ENCODE measurements at places on chromosomes 2 and 18. TPM values are rescaled to one million over a fixed set of nuclear protein-coding genes. Genes with fewer than 3 reads are reported as not detected.

DNA sequence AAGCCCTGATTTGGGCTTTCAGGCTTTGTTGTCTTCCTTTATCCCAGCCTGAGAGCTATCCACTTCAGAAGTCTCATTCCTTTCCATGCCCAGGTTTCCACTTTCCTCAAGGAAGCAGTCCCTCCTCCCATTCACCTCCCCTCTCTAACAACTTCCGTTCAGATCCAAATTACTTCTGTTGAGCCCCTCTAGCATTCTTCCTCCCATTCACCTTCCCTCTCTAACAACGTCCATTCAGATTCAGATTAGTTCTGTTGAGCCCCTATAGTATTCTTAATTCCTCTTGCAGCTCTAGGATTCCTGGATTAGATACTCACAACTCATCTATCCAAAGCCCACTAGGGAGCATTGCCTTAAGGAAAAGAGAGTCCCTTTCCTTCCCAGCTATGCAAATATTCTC lies 216.8 kb downstream of the RAD51AP2 start:
- no peak for DNase-seq
- no peaks in the 10 kb centered on the region for H3K4me1 ChIP-seq
- H3K27me3 ChIP-seq: no peaks in the 10 kb centered on the region
- H3K36me3 ChIP-seq: no peaks in the 10 kb centered on the region
- H3K27ac ChIP-seq: no peak overlapping the region
- H3K4me3 ChIP-seq: no peak overlapping the region

DNA sequence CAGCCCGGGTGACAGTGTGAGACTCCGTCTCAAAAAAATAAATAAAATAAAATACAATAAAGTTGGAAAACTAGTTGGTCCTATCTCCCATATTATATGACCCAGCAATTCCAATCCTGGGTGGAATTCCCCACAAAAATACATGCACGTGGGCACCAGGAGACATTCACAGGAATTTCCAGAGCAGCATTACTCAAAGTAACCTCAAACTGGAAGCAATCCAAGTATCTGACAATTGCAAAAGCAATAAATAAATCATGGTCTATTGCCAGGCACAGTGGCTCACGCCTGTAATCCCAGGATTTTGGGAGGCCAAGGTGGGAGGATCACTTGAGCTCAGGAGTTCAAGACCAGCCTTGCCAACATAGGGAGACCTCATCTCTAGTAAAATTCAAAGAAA lies 101.2 kb upstream of the MAP4K4 start:
- no peaks in the 10 kb centered on the region for H3K4me1 ChIP-seq
- no peak overlapping the region for H3K27ac ChIP-seq
- H3K27me3 ChIP-seq: no peaks in the 10 kb centered on the region

- DNase-seq: no peak
- no peaks in the 10 kb centered on the region for H3K4me1 ChIP-seq
- no peaks in the 10 kb centered on the region for H3K36me3 ChIP-seq
- H3K4me3 ChIP-seq: no peak overlapping the region
- no peak overlapping the region for H3K27ac ChIP-seq
Measured at GRCh38 chr2:143390171-143390570, 261.0 kb downstream of the ARHGAP15 start.

GRCh38 chr2:9249020-9249800 lies 42.6 kb downstream of the ASAP2 start:
- no peaks in the 10 kb centered on the region for H3K36me3 ChIP-seq
- peaks cover 81% of the 10 kb centered on the region for H3K4me1 ChIP-seq

- H3K27me3 ChIP-seq: no peaks in the 10 kb centered on the region
- H3K36me3 ChIP-seq: no peaks in the 10 kb centered on the region
- peaks cover 16% of the 10 kb centered on the region for H3K4me1 ChIP-seq
- peak; percentile 21 for DNase-seq
- H3K4me3 ChIP-seq: no peak overlapping the region
Measured at GRCh38 chr2:170166735-170167134, 11.2 kb upstream of the MYO3B start.

- H3K4me1 ChIP-seq: no peaks in the 10 kb centered on the region
- H3K27ac ChIP-seq: no peak overlapping the region
- H3K4me3 ChIP-seq: no peak overlapping the region
Measured at GRCh38 chr2:158359846-158360245, 96.7 kb downstream of the CCDC148 start.

DNA sequence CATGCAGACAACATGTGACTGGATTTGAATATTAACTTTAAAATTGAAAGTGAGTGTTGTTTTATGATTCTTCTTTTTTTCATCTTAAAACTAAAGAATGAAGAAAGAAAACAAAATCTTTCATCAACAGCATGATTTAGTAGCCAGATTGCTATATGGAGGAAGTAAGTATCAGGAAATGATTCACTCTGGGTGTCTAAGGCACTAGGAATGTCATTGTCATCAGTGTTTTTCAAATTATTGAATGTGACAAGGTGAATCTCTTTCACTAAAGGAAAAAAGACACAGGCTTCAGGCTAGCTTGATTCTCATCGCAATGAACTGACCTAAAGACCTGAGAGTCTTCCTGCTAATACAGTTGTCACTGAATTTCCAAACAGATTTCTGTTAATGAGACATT lies 430.1 kb downstream of the FBXO15 start:
- no peak for DNase-seq
- no peaks in the 10 kb centered on the region for H3K27me3 ChIP-seq
- no peak overlapping the region for H3K27ac ChIP-seq
- H3K4me3 ChIP-seq: no peak overlapping the region

DNA sequence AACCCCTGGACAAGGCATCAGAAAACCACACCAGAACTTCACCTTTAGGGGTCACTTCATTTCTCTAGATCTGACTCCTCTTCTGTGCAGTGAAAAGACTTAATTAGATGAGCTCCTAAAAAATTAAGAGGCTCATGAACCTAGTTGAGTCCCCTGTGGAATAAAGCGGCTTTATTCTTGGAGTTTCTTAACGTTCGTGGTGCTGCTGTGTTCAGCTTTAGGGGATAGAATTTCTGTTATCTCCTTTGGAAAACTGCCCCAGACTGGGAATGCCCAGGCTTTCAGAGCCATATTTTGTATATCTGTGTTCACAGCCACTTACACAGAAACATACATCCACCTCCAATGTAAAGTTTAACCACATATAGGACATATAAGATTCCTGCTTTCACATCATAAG lies 165.8 kb downstream of the ANTXR1 start:
- no peak for DNase-seq
- peaks cover 4% of the 10 kb centered on the region for H3K36me3 ChIP-seq
- no peak overlapping the region for H3K4me3 ChIP-seq
- peaks cover 10% of the 10 kb centered on the region for H3K4me1 ChIP-seq
- H3K27me3 ChIP-seq: no peaks in the 10 kb centered on the region

DNA sequence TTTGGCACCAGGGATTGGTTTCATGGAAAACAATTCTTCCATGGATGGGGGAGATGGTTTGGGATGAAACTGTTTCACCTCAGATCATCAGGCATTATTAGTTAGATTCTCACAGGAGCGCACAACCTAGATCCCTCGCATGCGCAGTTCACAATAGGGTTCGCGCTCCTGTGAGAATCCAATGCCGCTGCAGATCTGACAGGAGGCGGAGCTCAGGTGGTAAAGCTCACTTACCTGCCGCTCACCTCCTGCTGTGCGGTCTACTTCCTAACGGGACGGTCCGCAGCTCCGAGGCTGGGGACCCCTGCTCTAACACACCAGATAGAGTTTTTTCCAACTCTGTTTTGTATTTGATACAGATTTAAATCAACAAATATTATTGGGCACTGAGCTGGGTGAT lies 286.5 kb downstream of the MTX2 start:
- H3K36me3 ChIP-seq: no peaks in the 10 kb centered on the region
- no peaks in the 10 kb centered on the region for H3K4me1 ChIP-seq
- no peaks in the 10 kb centered on the region for H3K27me3 ChIP-seq
- DNase-seq: no peak
- no peak overlapping the region for H3K27ac ChIP-seq

- DNase-seq: no peak
- H3K27me3 ChIP-seq: no peaks in the 10 kb centered on the region
- H3K4me1 ChIP-seq: no peaks in the 10 kb centered on the region
- no peaks in the 10 kb centered on the region for H3K36me3 ChIP-seq
- H3K27ac ChIP-seq: no peak overlapping the region
- no peak overlapping the region for H3K4me3 ChIP-seq
Measured at GRCh38 chr18:56522816-56523215, 115.6 kb downstream of the TXNL1 start.

DNA sequence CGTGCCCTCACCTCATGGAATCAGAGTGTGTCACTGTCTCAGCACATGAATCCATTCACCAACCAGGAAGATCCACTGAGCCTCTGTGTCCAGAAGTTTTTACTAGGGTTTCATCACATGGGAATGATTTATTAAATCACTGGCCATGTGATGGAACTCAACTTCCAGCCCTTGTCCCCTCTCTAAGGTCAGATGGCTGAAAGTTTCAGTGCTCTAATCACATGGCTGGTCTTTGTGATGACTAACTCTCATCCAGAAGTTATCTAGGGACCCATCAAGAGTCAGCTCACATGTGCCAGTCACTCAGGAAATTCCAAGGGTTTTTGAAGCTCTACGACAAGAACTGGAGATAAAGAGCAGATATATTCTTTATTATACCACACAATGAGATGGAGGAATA lies 140.5 kb upstream of the GYPC start:
- H3K36me3 ChIP-seq: no peaks in the 10 kb centered on the region
- DNase-seq: no peak
- no peak overlapping the region for H3K27ac ChIP-seq
- H3K27me3 ChIP-seq: no peaks in the 10 kb centered on the region
- no peak overlapping the region for H3K4me3 ChIP-seq

DNA sequence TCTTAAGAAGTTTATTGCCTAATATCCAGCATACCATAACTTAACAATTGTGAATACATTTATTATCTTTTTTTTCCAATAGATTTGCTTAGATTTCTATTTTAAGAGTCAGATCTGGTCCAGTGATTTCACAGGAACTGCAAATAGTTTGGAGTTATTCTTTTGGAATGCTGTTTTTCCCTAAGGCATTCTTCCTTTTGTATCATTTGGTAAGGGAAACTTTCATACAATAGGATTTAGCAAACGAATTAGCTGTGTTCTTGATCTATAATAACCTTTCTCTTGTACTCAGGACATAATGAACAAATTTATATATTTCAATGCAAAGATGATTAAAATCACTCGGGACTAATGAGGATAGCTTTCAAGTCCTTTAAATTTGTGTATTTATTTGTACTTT lies 201.6 kb downstream of the ERBB4 start:
- H3K4me1 ChIP-seq: peaks cover 8% of the 10 kb centered on the region
- DNase-seq: no peak
- H3K27me3 ChIP-seq: no peaks in the 10 kb centered on the region
- no peaks in the 10 kb centered on the region for H3K36me3 ChIP-seq
- H3K4me3 ChIP-seq: no peak overlapping the region
- peak overlapping the region; percentile 3 for H3K27ac ChIP-seq

DNA sequence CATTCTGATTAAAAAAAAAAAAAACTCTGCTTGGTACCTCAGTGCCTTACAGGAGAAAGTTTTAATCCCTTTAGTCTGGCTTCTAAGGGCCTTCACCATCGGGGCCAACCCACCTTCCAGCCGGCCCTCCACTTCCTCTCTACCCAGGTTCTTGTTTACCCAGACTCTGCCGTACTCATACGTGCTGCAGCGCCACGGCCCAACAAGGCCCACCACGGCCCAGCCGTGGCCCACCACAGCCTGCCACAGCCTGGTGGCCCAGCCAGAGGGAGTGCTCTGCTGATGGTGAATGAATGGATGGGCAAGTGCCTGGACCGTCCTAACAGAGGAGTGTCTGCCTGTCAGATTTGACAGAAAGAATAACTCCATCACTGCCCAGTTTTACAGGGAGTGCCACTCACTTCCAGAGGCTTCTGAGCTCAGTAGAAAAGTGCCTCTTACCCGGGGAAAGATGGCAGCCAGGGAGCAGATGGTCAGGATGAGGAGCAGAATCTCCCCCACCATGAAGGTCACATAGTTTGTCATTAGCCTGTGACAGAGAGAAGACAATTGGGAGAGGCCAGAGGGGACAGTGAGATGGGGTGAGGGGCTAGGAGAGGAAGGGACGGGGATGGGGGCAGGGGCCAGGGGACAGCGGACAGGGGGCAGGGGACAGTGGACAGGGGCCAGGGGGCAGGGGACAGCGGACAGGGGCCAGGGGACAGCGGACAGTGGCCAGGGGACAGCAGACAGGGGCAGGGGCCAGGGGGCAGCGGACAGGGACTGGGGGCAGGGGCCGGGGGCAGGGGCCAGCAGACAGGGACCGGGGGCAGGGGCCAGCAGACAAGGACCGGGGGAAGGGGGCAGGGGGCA lies 38.2 kb downstream of the CENPO start:
- H3K27me3 ChIP-seq: no peaks in the 10 kb centered on the region
- H3K4me1 ChIP-seq: peaks cover 8% of the 10 kb centered on the region
- no peak overlapping the region for H3K27ac ChIP-seq
- H3K4me3 ChIP-seq: no peak overlapping the region
- no peaks in the 10 kb centered on the region for H3K36me3 ChIP-seq

DNA sequence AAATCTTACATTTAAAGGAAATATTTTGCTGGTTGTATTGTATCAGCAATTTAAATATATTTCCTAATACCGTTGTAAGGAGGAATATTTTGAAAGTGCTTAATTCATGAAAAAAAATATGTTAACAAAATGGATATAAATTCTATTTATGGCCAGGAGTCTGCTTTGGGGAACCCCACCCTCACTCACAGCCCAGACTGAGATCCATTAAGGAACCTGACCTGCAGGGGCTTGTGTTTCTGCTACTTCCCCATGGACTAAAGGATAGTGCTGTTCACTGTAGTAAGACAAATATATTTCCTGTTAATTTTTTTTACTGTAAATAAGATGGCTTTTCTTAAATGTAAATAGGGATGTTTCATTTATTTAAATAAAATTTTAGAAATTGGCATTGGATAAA lies 221.9 kb upstream of the COL3A1 start:
- no peak overlapping the region for H3K4me3 ChIP-seq
- no peaks in the 10 kb centered on the region for H3K36me3 ChIP-seq

GRCh38 chr2:239443666-239444567 lies 43.1 kb upstream of the HDAC4 start:
- H3K27ac ChIP-seq: no peak overlapping the region
- no peaks in the 10 kb centered on the region for H3K27me3 ChIP-seq
- no peak for DNase-seq
- no peak overlapping the region for H3K4me3 ChIP-seq

- no peaks in the 10 kb centered on the region for H3K27me3 ChIP-seq
- H3K27ac ChIP-seq: no peak overlapping the region
- H3K4me1 ChIP-seq: peaks cover 4% of the 10 kb centered on the region
- no peak for DNase-seq
- H3K4me3 ChIP-seq: no peak overlapping the region
Measured at GRCh38 chr18:47619771-47620448, 310.5 kb downstream of the SMAD2 start.

GRCh38 chr2:62611854-62612253 lies 93.7 kb upstream of the EHBP1 start:
- no peak for DNase-seq
- H3K4me1 ChIP-seq: peaks cover 5% of the 10 kb centered on the region
- no peak overlapping the region for H3K27ac ChIP-seq
- H3K36me3 ChIP-seq: no peaks in the 10 kb centered on the region
- no peak overlapping the region for H3K4me3 ChIP-seq

GRCh38 chr2:70984576-70985282 lies 6.3 kb downstream of the ANKRD53 start:
- no peaks in the 10 kb centered on the region for H3K27me3 ChIP-seq
- H3K36me3 ChIP-seq: peaks cover 17% of the 10 kb centered on the region
- H3K4me1 ChIP-seq: peaks cover 8% of the 10 kb centered on the region
- peak; percentile 59 for DNase-seq
- no peak overlapping the region for H3K4me3 ChIP-seq

SERPINB3 gene
- not detected for total RNA-seq

GPAT2 gene
- total RNA-seq: 3.8 TPM

DPP4 gene
- total RNA-seq: 3.4 TPM

ALPG gene
- total RNA-seq: not detected

OTOF gene
- 0.67 TPM for total RNA-seq

GBX2 gene
- total RNA-seq: not detected

LIPG gene
- total RNA-seq: 555 TPM

COL4A3 gene
- 59.7 TPM for total RNA-seq

CNDP1 gene
- total RNA-seq: 0.25 TPM

DHRS9 gene
- not detected for total RNA-seq

ZNF396 gene
- 14.2 TPM for total RNA-seq

Data from thyroid gland (tissue), 4 donors.